ENCODE measurements at places on chromosomes 3 and 15.
A peak's percentile ranks its signal among the peaks of the same experiment; 100 is the strongest.

DNA sequence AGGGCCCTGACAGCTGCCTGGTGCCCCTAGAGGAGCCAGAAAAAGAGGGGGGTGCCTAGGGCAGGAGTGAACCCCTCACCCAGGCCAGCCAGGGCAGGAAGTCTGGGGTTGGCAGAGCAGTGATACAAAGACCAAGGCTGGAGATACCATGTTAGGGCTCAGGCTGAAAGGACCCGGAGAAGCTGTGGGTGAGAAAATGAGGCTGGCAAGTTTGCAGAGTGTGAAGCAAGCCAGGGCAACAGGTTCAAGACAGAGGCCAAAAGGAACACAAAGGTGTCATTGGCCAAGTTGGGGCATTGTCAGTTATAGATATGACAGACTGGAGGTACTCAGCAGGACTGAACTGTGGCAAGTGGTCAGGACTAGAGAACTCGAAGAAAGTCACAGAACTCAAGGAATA is 40.6 kb upstream of the IREB2 start:
- no peak for DNase-seq

GRCh38 chr3:81585056-81585455 is 176.4 kb downstream of the GBE1 start:
- DNase-seq = no peak

DNA sequence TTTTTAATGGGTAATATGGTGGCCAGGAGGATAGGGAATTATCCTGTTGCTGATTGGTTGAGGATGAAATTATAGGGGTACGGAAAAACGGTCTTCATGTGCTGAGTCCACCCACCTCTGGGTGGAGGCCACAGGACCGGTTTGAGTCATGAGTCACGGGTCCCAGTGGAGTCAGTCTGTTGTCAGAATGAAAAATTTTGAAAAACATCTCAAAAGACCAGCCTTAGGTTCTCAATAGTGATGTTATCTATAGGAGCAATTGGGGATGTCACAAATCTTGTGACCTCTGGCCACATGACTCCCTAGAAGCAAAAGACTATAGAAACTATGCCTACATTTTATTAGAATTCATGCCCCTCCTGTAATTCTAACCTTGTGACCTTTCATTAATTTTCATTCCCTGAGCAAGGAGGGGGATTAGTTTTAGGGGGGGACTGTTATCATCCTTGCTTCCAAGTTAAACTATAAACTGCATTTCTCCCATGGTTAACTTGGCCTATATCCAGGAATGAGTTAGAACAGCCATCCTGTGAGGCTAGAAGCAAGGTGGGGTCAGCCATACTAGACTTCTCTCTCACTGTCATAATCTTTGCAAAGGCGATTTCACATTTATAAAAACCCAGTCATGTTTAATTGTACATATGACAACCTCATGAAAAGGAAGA is 101.2 kb downstream of the TCF12 start:
- DNase-seq = peak; percentile 42

- DNase-seq = no peak
Observed at GRCh38 chr15:76149291-76149915, 89.6 kb downstream of the TMEM266 start.

- no peak for DNase-seq
Observed at GRCh38 chr15:89625716-89626115, 29.6 kb downstream of the KIF7 start.

DNA sequence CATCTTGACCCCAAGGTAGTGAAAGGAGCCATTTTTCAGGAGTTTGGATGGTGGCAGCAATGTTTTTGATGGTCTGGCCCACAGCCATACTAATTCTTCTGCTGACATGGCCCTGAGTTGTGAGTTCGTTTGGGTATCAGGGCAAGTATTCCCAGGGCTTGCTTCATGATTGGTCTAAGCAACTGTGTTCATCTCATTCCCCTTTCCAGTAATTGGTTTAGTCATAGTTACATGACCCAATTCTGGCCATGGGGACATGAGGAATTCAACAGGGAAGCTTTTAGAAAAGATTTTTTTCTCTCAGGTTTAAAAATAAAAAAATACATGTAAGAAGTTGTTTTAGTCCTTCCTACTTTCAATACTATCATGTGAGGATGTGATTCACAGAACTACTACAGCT is 150.5 kb upstream of the NPHP3 start:
- DNase-seq = peak; percentile 91

- DNase-seq = no peak
Observed at GRCh38 chr3:153652076-153652475, 469.1 kb upstream of the ARHGEF26 start.

- DNase-seq = peak; percentile 73
Observed at GRCh38 chr3:107263269-107264021, 113.8 kb upstream of the CCDC54 start.

GRCh38 chr3:195080125-195080524 is 190.8 kb downstream of the XXYLT1 start:
- DNase-seq = no peak

GRCh38 chr15:75732177-75732808 is 19.6 kb upstream of the CSPG4 start:
- DNase-seq = no peak

DNA sequence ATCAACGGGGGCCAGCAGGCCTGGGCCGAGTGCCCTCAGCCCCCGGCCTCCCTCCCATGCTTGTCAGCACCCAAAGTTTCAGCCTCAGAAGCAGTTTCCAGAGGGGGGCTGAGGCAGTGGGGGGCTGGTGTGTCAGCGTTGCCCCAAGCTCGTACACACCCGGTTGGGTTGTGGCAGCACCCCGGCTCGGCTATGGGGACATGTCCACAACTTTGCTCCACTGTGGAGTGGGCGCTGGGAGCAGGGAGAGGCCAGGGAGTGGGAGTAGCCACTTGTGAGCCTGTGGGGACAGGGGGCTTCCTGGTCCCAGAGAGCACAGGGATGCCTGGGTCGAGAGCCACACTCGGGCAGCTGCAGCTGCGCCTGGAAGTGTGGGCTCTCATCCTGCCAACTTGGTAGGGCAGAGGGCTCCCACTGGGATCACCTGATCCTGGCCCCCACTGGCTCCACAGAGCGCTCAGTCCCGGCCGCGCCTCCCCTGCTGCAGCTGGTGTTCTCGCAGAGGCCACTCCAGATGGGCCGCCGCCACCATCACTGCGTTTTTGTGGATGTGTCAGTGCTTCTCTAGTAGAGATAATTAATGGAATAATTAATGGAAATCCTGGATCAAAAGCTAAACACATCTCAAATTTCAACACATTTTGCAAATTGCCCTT is 75.1 kb downstream of the NR1D2 start:
- DNase-seq = no peak

- peak; percentile 50 for DNase-seq
Observed at GRCh38 chr15:67307156-67307555, 52.6 kb downstream of the IQCH start.

GRCh38 chr3:52029053-52029452 is 27.3 kb downstream of the DUSP7 start:
- DNase-seq = no peak

- DNase-seq = no peak
Observed at GRCh38 chr3:114714957-114715460, 421.2 kb downstream of the TIGIT start.

DNA sequence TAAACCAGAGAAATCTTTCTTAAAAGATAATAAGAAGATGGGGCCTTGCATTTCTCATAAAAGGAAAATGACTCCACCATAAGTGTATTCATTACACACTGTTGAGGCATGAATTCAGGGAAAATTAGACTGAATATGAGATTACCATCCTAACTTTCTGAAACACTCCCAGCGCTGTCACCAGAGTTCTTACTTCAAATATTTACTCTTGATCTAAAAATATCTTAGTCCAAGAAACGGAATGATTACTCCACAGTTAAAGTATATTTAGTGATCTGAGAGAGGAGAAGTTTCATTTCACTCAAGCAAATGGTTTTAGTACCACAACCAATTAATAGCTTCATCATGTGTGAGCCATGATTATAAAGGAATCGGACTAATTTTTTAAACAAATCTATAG is 300.3 kb downstream of the ZBTB20 start:
- no peak for DNase-seq

DNA sequence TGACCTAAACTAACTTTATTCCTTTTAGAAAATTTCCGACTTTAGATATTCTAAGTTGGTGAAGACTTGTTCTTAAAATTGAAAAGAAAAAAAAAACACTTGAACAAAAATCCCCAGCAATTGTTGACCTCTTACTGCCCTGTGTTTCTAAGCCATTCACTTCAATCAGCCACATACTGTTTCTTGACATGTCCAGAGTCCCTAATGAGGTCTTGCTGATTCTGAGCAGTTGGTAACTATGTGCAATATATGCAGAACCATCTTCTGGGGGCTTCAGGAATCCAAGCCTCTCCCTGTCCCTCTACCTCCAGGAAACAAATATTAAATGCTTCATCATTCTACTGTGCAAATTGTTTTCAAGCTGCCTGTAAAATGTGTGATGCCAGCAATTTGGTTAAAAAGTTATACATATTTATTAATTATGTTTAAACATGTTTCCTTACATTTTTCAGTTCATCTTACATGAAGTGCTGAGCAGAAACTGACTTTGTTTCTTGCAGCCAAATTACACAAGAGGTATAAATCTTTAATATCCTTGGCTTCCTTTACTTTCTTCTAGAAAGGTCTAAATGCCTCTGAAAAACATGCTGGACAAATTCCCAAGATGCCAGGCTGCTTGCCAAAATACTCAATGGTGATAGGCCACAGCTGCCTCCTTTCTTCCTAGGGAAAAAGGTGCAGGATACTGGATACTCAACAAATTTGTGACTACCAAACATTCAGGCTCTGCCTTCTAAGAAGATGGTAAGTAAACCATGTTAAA is 19.8 kb upstream of the GYG1 start:
- DNase-seq = peak; percentile 54

- DNase-seq = no peak
Observed at GRCh38 chr15:69734699-69735098, 282.1 kb downstream of the RPLP1 start.

Data from LHCN-M2 (cell line).